Activated T-helper 17 cell treated with anti-CD3 and anti-CD28 coated beads, Interleukin-2, amount 50 U/mL, for 72 hours (primary cell): ENCODE measurements at places on chromosomes 6 and 20.

- peaks cover 22% of the 10 kb centered on the region for H3K4me1 ChIP-seq
- peak overlapping the region; percentile 13 for H3K27ac ChIP-seq
- H3K36me3 ChIP-seq = peaks cover 7% of the 10 kb centered on the region
- no peak for ATAC-seq
Observed at GRCh38 chr6:31775184-31775583, 1.9 kb downstream of the VWA7 start.

GRCh38 chr6:131225127-131225526 lies 89.9 kb downstream of the AKAP7 start:
- no peak for ATAC-seq
- H3K36me3 ChIP-seq = peaks cover 16% of the 10 kb centered on the region

- no peak for ATAC-seq
- no peaks in the 10 kb centered on the region for H3K27me3 ChIP-seq
- H3K27ac ChIP-seq = no peak overlapping the region
- no peaks in the 10 kb centered on the region for H3K36me3 ChIP-seq
- no peak overlapping the region for H3K4me3 ChIP-seq
- no peaks in the 10 kb centered on the region for H3K4me1 ChIP-seq
Observed at GRCh38 chr6:66558189-66558588, 851.2 kb upstream of the EYS start.

GRCh38 chr6:32046450-32047083 lies 8.4 kb downstream of the CYP21A2 start:
- H3K4me3 ChIP-seq = no peak overlapping the region
- no peaks in the 10 kb centered on the region for H3K4me1 ChIP-seq
- H3K36me3 ChIP-seq = no peaks in the 10 kb centered on the region
- no peaks in the 10 kb centered on the region for H3K27me3 ChIP-seq

GRCh38 chr20:32536851-32537656 lies 48.1 kb downstream of the NOL4L start:
- peak overlapping the region; percentile 95 for H3K4me3 ChIP-seq
- peak; percentile 16 for ATAC-seq
- no peaks in the 10 kb centered on the region for H3K27me3 ChIP-seq
- peak overlapping the region; percentile 95 for H3K27ac ChIP-seq
- H3K36me3 ChIP-seq = peaks cover 13% of the 10 kb centered on the region
- H3K4me1 ChIP-seq = peaks cover 46% of the 10 kb centered on the region
